Colonic mucosa (tissue), 4 donors: ENCODE measurements at places on chromosomes 12 and 14.

DNA sequence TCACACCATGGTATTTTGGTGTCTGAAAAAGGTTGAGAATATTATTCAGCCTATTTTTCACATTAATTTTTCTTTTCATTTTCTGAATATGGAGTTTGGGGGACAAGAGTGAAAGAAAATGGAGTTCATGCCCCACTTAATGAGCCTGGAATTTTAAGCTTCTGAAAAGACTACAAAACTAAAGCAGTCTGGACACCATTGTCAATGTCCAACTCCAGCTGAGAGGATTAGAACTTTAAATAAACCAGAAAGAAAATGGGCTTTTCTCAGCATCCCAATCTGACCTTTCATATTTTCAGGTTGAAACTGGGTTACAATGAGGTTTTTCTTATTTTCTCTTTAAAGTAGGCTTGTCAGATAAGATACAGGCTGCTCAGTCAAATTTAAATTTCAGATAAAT is 207.7 kb downstream of the SLC6A15 start:
- H3K4me1 ChIP-seq, result no peaks in the 10 kb centered on the region
- DNase-seq, result no peak
- H3K27ac ChIP-seq, result no peak overlapping the region
- no peak overlapping the region for H3K4me3 ChIP-seq

- peak; percentile 60 for DNase-seq
- no peaks in the 10 kb centered on the region for H3K27me3 ChIP-seq
- peaks cover 18% of the 10 kb centered on the region for H3K4me1 ChIP-seq
- no peaks in the 10 kb centered on the region for H3K36me3 ChIP-seq
These were observed 344 bp downstream of the LPAR5 start for GRCh38 chr12:6635375-6635855.

- no peaks in the 10 kb centered on the region for H3K4me1 ChIP-seq
- DNase-seq, result peak; percentile 65
- H3K36me3 ChIP-seq, result no peaks in the 10 kb centered on the region
- no peaks in the 10 kb centered on the region for H3K27me3 ChIP-seq
- H3K4me3 ChIP-seq, result peak overlapping the region; percentile 6
- peak overlapping the region; percentile 44 for H3K27ac ChIP-seq
These were observed 160.0 kb downstream of the TRHDE start for GRCh38 chr12:72432037-72432604.

- no peak overlapping the region for H3K4me3 ChIP-seq
- no peaks in the 10 kb centered on the region for H3K4me1 ChIP-seq
- no peaks in the 10 kb centered on the region for H3K36me3 ChIP-seq
- no peak for DNase-seq
- no peak overlapping the region for H3K27ac ChIP-seq
These were observed 13.1 kb upstream of the ANP32D start for GRCh38 chr12:48459259-48459658.

DNA sequence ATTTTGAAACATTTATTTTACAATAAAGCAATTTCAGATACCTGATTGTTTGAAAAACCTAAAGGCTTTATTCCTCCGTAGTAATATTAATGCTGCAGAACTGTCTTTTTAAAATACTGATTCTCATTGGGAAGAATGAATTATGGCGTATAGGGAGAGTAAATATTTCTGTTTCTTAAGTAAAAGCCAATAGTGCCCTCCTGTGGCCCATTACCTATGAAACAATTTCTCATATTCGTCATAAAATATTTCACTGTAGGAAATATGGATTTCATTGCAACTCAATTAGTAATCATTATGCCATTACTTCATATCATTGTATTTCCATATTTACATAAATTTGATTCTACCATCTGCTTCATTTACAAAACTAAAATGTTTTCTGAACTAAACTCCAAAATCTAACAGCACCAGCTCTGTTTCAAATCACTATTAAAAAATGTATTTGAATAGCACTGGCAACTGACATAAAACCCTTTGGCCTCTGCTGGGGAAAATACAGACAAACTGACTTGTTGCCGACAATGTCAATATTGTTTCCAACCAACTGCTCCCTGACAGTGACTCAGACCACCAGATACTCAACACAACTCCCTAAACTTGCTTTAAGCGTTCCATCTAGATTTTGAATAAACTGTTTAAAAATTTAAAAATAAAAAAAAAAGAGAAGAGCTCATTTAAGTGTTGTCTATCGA is 290.3 kb downstream of the NAV3 start:
- H3K27ac ChIP-seq, result no peak overlapping the region
- H3K27me3 ChIP-seq, result no peaks in the 10 kb centered on the region
- H3K4me1 ChIP-seq, result no peaks in the 10 kb centered on the region
- no peak overlapping the region for H3K4me3 ChIP-seq
- H3K36me3 ChIP-seq, result no peaks in the 10 kb centered on the region
- no peak for DNase-seq

DNA sequence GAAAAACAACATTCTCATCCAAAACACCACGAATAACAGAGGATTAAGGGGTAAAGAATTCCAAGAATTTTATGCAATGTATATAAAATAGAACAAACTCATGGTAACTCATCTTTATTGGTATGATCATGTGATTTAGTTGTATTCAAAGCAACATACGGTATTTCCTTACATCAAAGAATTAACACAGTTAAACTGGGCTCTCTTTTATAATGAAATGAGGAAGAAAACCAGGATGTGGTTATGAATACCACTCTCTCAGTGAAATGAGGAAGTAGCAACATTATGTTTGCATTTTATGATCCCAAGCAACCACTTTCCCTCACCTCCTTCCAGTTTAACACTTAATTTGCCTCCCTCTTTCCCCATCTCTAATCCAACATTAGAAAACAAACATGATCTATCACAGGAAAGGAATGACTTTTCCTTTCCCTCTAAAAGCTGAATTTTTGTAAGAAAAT is 22.9 kb downstream of the SPTLC2 start:
- H3K27ac ChIP-seq, result peak overlapping the region; percentile 63
- DNase-seq, result no peak

DNA sequence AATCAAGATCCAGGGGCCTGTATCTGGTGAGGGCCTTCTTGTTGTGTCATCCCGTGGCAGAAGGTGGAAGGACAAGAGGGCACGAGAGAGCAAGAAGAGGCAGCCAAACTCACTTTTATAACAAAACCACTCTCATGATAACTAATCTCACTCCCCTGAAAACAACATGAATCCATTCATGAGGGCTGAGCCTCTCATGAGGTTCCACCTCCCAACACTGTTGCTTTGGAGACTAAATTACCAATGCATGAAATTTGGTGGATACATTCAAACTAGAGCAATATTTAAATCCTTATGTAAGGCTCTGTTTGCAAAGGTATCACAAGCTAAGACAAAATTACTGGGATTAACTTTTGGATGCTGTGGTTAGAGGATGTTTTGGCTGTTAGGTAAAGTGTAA is 470.1 kb upstream of the NOVA1 start:
- DNase-seq, result no peak
- H3K4me3 ChIP-seq, result no peak overlapping the region
- H3K36me3 ChIP-seq, result no peaks in the 10 kb centered on the region
- H3K4me1 ChIP-seq, result no peaks in the 10 kb centered on the region
- H3K27me3 ChIP-seq, result no peaks in the 10 kb centered on the region
